Inflammatory macrophage treated with lipopolysaccharide for 4 hours (primary cell): ENCODE measurements at places on chromosomes 7 and 10.

DNA sequence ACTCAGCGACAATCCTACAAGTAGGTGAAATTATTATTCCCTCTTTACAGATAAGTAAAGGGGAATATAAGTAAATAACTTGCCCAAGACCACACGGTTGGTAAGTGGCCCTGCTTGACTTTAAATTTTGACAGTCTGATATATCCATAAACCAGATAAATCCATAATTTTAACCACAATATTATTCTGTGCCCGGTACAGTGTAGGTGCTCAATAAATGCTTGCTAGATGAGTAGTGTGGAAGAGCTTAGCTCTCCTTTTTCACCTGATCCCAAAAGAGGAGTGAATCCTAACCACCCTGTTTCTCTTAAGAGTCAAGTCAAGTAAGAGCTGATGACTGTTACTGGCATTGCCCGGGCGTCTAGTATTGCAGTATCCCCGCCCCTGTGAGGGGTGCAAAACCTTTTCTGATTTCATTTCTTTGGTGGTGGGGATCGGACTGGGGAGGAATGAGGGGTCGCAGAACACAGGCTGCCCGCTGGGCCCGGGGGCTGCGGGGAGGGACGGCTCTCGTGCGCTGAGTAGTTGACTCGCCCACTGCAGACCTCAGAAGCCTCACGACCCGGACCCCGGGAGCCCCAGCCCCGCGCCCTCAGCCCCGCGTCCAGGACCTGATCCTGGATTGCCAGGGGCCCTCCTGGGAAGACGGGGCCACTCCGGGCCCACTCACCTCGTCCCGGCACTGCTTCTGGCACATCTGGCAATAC is 490 bp downstream of the KIN start:
- peak; percentile 23 for DNase-seq

- peak; percentile 79 for DNase-seq
Observed at GRCh38 chr7:24834128-24834798, 77.0 kb upstream of the GSDME start.

DNA sequence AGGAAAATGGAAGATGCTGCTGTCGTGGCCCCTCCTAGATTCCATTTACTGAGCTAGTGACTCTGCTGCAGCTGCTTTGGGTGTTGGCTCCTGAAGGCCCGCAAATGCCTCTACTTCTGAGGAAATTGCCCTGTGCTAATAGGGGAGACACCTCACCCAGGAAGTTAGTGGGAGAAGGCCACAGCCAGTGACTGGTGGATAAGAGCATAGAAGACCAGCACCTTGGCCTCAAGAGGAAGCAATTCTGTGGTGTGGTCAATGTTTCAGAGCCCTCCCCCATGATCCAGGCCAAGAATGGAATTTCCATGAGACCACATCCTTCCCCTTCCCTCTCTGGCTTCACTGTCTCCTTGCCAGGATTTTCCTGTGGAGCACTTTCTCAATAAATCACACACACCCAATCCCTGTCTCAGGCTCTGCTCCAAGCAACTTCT is 25.0 kb upstream of the FZD1 start:
- DNase-seq: peak; percentile 84

GRCh38 chr10:15363031-15363430 is 8.1 kb downstream of the FAM171A1 start:
- DNase-seq: no peak

DNA sequence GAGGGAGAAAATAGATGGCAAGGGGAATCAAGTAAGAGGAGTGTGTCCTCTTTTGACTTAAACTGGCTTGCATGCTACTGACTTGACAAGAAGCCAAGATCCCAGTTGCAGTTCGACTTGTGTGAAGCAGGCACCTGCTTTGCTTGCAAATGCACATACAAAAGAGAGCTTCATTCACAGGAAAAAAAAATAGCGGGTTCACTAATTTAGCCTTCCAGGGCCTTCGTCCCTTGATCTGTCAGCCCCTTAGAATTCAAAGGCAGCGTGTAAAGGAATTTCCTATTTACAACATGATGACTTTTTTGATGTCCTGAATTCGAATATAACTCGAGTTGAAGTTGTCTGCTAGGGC is 192.1 kb downstream of the CELF2 start:
- DNase-seq: no peak
